Dermis blood vessel endothelial cell (primary cell): ENCODE measurements at places on chromosomes 7 and 10. TPM values are rescaled to one million over a fixed set of nuclear protein-coding genes. Genes with fewer than 3 reads are reported as not detected.
A peak's percentile ranks its signal among the peaks of the same experiment; 100 is the strongest.

TDRD1 gene
- total RNA-seq, result under 0.01 TPM in 2 replicates

GNGT1 gene
- total RNA-seq, result not detected in 2 replicates

DNA sequence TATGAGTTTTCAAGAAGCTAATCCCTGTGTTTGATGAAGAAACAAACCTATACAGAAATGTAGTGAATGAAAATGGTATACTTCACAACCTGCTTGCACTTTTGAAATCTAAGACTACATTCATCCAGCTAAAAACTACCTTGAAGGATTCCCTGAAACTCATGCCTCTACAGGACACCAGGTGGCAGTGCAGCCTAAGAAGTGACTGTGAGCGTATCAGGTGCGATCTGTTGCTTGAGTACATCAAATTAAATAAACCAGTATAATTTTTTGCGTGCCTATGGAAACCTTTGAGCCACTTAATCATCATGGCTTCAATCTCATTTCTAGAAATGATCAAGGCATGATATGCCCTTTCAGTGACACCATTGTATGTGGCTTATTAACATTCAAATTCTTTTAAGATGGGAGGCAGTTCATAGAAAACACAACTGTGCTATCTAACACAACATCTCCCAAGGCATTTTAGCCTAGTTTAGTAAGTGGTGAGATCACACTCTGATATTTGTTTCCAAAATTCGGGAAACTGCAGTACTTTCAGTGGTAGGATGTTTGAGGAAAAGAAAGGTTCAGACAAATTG lies 57.4 kb downstream of the PPP1R17 start:
- peak; percentile 87 for DNase-seq

- DNase-seq, result no peak
Observed at GRCh38 chr7:69661342-69661741, 63.1 kb downstream of the AUTS2 start.

DNA sequence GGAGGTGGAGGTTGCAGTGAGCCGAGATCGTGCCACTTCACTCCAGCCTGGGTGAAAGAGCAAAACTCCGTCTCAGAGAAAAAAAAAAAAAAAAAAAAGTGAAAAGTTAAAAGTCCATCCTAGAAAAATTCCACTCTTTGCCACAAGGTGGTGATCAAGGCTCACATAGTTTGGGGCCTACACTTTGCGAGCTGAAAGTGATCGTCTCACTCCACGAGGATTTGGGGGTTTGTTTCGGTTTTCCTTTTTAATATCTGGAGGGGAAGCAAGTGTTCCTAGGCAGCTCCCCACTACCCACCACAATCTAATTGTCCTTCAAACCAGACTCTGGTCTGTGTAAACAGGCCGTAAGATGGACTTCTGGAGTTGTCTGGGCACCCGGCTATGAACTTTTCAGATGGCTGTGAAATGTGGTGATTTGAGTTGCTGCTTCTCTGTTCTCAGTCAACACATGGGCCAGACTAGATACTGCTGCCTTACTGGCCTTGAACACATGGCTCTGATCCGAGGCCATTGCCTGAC lies 27.1 kb downstream of the PRLHR start:
- peak; percentile 75 for DNase-seq

GRCh38 chr10:80187060-80187459 lies 18.3 kb downstream of the ANXA11 start:
- no peak for DNase-seq

DNA sequence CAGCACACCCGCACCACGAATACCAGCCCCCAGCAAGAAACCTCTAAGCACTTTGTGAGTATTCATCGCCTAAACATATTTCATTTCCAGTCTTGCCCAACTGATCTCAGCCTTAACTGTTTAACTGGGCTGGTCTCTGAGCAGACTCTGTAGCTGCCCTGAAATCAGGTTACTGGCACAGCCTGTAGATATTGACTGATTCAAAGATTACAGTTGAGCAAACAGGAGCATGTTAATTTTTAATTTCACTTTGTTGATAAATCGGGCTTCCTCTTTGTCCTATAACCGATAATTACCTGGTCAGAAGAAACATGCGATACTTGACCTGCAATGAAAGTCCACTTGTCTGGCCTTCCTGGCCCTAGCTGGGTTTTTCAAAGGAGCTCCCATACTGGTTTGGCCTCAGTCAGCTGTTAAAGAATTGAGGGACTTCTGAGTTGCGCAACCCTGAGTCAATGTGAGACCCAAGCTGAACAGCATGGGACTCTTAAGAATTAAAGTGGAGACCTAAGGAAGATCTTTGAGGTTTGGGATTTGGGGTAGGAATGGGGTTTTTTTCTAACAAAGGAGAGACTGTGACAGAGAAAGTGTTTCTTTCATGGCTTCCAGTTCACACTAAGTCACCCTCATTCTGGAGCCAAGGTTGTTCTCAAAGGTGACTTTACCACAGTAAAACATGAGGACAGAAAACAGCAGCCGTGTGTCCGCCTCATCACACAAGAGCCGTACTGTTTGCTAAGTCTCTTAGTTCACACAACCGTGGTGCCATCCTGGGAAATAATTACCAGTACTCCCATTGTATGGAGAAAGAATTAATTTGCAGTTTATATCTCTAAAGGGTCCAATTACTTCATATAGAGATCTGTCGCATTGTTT lies 75.9 kb downstream of the PPP1R3C start:
- DNase-seq, result no peak
